ENCODE measurements at places on chromosomes 6 and 20.

GRCh38 chr6:169051371-169051770 is 202.3 kb downstream of the THBS2 start:
- DNase-seq, result no peak

DNA sequence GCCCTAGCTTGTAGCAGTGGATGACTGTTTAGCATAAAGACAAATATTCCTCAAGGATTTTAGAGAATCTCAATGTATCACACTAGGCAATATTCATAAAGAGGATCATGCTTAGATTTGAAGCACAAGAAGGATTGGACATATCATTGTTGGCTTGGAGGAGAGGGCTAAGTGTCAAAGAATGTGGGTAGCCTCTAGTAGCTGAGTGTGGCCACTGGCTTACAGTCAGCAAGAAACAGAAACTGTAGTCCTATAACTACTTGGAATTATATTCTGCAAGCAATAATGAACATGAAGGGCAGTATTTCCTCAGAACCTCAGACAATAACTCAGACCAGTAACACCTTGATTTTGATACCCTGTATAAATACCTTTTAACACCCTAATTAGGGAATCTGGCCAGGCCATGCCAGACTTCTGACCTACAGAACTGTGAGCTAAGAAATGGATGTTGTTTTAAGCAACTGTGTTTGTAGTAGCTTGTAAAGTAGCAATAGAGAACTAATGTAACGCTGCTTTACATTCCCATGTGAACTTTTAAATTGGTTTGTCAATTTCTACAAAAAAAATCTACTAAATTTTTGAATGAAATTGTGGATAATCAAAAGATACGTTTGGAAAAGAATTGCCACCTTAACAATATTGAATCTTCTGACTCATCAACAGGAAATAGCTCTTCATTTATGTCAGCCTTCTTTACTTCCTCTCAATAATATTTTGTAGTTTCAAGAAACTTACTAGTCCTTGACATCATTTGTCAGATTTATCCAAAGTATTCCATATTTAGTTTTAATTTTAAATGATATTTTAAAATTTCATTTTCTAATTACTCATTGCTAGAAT is 65.2 kb upstream of the RSPO3 start:
- no peak for DNase-seq

DNA sequence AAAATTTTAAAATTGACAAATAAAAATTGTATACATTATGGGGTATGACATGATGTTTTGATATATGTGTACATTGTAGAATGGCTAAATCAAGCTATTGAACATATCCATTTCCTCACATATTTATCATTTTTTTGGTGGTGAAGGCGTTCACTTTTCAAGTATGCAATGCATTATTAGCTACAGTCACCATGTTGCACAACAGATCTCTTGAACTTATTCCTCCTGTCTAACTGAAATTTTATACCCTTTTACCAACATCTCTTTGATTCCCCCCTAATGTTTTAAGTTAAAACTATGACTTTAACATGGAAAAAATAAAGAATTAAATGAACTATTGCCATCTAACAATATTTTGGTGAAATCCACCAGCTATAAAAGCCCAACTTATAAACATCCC is 65.2 kb upstream of the UST start:
- no peak for DNase-seq

DNA sequence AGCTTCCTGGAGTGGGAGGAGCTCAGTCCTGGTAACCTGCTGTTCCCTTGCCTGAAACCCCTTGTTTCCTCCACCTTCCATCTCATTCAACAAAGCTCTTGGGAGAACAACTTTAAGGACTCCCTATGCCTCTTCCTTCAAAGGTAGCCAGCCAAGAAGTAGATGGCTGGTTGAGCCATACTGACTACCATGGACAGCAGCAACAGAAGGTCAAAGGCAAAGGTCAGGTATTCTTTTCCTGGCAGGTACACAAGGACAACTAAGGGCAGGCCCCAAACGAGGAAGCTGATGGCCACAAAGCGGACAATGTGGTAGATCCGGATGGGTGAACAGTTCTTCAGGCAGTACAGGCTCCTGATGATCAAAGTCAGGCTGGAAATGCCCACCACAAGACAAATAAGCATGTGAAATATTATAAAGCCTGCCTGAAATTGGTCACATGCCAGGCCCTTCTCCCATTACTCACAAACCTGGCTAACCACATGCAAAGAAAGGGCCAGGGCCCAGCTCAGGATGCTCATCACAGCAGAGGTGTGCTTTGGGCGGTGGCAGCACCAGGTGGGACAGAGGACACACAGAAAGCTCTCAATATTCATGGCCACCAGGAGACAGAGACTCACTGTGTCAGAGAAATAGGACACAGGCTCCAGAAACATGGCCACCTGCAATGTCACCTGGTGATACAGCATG is 21.7 kb downstream of the UBD start:
- no peak for DNase-seq

DNA sequence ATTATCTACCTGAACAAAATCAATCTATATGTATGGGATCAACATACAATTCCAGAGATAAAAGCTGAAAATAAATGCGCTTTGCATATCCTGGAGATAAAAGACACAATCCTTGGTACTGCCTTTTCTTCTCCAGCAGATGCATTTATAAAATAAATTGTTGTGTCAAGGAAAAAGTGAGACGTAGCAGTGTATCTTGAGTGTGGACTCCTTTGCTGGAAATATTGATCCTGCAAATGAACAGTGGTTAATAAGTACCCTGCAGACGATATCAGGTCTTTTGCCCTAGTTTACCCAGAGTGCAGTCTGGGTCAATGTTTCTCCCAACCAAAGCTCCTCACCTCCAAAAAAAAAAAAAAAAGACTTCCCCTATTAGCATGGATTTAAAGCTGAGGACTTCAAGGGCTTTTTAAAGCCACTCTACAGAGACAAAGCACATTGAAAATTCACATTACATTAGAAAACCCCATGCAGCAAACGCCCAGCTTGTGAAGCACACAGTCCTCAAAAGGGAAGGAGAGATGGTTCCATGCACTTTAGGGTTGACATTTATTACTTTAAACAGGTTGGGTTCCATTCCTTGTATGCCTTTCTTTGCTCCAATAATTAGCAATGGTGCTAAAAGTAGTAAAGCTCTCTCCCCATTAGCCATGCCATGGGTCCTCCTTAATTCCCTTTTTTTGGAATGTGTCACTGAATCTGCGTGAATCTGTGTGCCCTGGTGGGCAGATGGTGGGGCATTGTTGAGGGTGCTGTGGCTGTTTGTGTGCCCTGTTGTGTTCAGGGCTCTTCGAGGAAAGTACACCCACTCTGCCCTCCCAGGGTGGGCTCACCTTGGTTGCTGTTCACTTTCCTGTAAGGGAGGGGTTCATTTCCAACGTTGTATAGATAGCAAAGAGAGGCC is 21.1 kb downstream of the FOXA2 start:
- DNase-seq, result no peak

DNA sequence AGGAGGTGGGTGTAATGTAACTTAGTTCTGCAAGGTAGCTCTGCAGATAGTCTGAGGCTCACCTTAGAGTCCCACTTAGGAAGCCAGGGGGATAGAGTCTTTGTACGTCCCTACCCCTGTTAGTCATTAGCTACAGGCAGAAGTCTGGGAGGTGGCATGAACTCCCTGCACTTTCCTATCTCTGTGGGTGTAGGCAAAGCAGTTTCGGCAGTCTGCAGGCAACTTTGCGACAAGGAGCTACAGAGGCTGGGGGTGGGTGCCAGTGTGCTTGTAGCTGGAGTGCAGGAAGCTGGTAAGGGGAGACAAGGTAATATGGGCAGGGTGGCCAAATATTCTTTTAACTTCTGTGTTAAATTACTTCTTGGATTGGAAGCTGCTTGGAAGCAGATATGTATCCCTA is 45.7 kb downstream of the NKAIN2 start:
- DNase-seq, result no peak

DNA sequence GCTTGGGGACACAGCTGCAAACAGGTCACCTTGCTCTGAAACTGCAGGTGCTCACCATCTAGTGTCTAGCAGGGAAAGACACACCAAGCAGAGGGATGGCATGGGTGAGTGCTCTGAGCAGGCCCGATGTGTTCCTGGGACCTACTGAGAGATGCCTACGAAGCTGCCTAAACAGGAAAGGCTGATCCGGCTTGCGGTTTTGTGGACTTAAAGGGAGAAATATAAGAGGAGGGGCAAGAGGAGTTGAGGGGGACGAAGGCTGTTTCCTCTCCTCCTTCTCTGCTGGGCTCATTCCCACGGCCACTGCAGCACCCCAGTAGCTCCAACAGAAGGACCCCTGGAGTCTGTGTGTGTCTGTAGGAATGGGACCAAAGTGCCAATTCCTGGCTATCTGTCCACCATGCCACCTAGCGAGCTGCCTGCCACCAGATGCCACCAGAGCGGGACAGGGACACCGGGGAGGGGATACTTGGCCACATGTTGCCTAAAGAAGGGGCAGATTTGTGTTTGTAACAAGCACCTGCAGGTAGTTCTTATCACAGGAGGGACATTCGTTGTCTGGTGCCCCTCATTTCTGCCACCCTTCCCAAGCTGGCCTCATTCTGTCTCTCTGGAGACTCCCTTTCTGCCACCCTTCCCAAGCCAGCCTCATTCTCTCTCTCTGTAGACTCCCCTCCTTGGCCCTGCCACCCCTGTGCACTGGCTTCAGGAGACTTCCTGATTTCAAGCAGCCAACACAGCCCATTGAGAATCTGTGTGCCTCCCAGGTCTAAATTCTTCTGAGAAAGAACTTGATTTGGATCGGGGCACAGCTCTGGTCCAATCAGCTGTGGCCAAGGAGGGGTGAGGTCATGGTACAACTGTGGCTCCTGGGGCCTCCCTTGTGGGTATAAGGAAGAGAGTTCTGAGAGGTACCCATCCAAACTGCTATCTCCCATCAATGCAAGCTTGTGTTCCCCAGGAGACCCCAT is 221.8 kb downstream of the ANKRD60 start:
- DNase-seq, result no peak

- no peak for DNase-seq
Measured at GRCh38 chr6:37696220-37696840, 1.4 kb downstream of the MDGA1 start.

All from activated naive CD4-positive, alpha-beta T cell (primary cell).